Ureter (tissue), 1 donor: ENCODE measurements at places on chromosomes 6 and 20.

GRCh38 chr20:49597825-49598395 is 30.0 kb upstream of the PTGIS start:
- DNase-seq: no peak

DNA sequence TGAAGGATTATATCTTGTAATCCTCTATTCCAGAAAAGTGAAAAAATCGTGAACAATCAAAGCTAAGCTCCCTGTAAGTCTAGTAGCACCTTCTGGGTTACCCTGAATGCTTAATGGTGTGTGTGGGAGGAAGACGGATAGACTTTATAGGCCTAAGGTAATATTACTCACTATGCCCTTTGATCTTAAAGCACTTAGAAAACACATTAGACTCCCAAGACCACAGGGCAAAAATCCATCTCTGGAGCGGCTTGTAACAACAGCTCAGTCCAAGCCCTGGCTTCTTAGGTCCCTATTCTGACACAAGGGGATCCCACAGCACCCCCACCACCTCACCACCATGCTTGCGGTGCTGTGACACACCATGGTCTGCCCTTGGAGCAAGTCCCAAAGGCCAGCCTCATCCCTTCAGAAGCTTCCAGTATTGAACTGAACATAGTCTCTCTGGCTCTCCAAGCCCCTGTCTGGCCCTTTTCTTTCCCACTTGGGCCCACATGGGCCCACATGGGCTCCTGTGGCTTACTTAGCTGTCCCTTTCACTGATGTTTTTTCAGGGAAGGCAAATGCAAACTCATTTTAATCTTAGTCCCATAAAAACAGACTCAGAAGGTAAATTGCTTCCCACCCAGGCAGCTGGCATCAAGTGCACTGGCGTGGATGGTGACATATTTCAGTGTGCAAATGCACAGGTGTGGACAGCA is 28.3 kb downstream of the C6orf132 start:
- DNase-seq: no peak

DNA sequence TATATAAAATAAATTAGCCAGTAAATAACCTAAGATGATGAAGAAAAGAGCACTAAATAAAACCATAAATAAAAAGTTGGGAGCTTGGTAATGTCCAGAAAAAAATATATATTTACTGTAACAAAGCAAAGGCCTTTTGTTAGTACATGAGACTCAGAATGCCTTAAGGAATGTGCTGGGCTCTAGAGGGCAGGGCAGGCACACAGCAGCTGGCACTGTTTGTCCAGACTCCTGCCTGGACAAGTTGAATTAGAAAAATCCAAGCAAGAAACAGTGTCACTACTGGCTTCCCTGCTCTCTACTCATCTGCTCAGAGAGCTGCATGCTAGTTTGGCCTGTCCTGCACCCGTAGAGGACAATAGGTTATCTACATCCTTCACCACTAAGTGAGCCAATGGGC is 8.8 kb downstream of the DEFB129 start:
- no peak for DNase-seq

GRCh38 chr20:38167851-38168760 is 3.0 kb upstream of the TGM2 start:
- no peak for DNase-seq

- DNase-seq: no peak
These were observed 53.0 kb upstream of the AIG1 start for GRCh38 chr6:143007646-143008045.

DNA sequence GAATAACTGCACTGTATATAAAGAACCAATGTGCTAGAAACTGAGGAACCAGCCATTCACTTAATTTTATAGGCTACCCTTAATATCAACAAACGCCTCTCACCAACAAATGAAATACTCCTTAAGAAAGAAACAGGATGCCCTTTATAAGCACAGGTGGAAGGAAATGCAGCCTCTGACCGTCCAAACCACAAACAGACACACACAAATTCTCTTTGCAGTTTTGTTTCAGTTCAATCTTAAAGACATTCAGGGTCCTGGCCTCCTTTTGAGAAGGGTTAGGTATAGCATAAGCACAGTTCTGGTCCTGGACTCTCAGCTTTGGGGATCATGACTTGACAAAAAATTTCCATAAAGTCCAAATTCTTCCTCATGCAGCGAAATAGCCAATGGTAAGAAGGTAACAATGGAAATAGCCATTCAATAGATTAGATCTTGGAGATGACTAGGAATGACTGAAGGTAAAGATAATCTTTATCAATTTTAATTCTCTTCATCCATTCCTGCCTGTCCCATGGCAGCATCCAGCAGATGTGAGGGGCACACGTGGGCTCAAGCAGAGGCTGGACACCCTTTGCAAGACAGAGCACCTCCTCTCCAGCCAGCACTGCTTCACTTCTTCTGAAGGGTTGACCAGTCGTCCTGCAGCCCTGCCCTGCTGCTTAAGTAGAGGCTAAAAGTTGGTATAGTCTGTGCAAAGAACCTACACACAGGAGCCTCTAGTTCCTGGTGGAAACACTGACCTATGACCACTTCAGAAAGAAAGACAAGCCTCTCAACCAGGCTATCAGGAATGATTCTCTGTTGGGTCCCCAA is 123.9 kb downstream of the CD83 start:
- no peak for DNase-seq

- peak; percentile 57 for DNase-seq
These were observed 575 bp downstream of the WTAP start for GRCh38 chr6:159727717-159728445.

GRCh38 chr6:139939189-139939979 is 564.9 kb upstream of the CITED2 start:
- no peak for DNase-seq

DNA sequence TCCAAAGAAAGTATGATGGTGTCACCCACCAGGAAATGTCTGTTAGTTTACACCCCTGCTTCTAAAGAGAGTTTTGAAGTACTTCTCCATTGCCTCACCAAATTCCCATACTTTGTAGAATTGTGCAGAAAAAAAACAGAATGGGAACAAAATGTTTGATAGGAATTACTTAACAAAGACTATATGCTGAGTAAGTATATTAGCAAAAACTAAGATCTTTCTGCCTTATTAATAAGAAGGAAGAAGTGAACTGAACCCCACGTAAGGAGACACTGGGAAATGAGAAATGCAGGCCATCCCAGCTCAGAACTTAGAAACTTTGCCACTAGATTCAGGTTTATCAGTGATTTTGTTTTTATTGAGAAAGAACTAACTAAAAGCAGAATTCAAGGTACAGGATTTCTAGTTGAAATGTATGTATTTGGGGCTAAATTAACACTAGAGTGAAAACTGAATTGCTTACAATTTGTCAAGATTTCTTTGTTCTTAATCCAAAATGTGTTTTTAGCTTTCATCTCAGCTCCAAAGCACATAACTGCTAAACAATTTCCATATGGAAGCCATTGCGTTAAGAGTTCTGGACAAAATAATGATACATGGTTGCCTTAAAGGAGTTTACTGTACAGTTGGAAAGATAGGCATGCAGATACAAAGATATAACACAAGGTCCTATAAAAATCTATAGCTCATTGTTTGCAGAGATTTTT is 102.7 kb upstream of the BMP5 start:
- DNase-seq: no peak

DNA sequence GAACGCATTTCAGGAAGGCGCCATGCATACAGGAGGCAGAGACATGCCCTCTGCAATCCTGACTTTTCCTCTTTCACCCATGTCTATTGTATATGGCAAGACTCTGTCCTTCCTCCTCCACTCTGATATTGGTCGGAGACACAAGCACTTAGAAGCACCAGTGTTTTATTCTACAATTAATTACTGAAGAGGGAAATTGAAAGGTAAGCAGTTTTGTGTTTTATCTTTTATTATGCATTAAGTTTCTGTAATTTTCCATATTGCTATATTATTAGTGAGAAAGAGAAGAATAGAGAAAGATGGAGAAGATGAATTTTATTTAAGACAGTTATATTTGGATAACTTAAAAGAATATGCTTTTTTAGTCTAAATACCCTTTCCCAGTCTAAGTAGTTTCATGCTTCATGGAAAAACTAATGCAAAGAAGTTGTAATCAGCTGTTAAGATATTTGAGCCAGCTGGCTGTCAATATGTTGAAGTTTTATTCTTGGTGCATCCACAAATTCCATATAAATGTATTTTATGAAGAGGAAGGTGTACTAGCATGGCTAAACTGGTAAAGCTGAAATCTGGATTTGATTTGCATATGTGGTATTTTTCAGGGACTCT is 13.6 kb downstream of the ARID1B start:
- no peak for DNase-seq

GRCh38 chr6:7189101-7189758 is 81.5 kb downstream of the RREB1 start:
- no peak for DNase-seq

GRCh38 chr6:15386110-15386755 is 140.4 kb downstream of the JARID2 start:
- DNase-seq: no peak

DNA sequence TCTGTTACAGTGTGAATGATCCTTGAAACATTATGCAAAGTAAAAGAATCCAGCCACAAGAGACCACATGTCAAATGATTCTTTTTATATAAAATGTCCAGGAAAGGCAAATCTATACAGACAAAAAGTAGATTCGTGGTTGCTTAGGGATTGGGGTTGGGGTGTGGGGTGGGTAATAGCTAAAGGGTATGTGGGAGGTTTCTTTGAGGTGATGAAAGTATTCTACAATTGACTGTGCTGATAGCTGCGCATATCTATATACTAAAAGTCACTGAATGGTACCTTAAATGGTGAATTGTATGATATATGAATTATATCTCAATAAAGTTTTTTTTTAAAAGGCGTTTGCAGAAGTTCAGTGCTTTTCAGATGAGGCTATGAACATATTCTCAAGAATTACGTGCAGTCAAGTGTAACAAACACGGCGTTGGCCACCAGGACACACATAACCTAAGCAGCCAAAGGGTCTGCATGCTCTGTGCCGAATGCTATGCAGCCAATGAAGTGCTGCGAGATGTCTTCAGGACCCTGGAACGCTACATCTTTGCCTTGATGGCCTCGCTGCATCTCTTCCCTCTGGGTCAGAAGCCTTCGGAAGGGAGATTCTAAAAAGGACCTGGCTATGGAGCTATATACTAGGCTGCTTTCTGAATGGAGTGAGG is 96.9 kb downstream of the SCML4 start:
- no peak for DNase-seq

- no peak for DNase-seq
These were observed 23.7 kb downstream of the EZR start for GRCh38 chr6:158795516-158795915.

GRCh38 chr20:42150230-42150629 is 532.1 kb upstream of the CHD6 start:
- DNase-seq: no peak

DNA sequence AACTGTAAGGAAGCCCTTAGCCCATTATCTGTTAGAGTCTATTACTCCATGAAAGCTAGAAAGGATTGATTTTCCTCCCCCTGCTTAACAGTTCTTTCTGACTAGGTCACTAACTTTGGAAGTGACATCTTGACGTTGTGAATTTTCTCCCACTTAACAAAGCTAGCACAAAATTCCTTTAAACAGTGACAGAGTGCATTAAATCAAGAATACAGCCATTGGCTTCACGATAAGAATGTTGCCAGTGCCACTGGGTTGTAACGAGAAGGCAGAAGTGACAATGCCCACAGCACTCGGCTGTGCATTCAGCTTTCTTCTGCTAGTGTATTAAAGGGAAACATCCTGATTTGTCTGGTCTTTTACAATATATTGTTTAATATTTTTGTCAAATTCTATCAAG is 182.7 kb upstream of the DTNBP1 start:
- no peak for DNase-seq

- no peak for DNase-seq
These were observed 630 bp downstream of the PPP1R3G start for GRCh38 chr6:5085648-5086293.

DNA sequence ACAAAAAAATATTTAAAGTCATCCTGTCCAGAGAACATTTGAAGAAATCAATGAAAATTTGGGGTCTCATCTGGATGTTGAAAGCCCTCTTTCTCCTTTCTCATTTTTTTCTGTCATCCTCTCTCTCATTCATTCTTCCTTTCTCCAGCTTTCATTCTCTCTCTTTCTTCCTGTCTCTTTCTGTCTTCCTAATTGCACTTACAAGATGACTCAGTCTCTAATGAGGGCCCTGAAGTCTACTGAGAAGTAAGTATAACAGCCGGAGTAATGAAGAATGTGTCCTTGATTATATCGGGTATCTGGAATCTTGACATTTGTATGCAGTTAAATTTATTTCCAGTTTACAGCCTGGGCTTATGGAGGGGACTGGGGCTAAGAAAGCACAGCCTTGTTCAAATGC is 232.2 kb upstream of the SULF2 start:
- no peak for DNase-seq

- no peak for DNase-seq
These were observed 135.1 kb upstream of the MYLIP start for GRCh38 chr6:15993716-15994228.

DNA sequence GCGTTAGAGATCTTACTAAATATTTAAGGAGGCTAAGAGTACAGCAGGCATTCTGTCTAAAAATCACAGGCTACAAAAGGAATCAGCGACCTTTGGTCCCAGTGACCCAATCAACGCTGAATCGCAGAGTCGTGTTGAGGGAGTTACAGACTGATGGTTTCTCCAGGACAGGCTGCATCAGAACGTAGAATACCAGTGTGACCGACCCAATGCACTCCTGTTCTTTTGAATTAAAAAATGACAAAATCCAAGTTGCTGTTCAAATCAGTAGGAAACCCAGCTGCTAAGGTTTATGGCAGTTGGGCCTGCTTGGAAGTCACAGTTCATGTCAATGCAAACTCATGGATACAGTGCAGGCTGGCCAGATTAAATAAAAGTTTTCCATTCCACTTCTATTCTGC is 155.8 kb upstream of the AFDN start:
- no peak for DNase-seq

DNA sequence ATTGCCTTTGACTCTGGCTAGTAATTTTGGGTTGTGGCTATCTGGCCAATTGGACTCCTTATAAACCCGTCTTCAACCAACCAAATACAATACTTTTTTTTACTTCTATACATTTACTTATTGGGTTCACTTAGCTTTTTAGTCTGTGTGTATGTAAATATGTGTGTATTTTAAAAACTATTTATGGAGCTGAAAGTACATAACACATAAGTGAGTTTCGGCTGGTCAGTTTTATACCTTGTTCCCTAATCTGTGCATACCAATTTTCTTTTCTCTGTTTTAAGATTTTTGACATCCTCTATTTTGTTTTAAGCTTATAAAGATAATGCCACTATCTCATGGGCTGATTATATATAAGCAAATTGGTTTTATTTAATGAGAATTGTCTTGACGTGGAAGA is 129.5 kb downstream of the LRRC1 start:
- no peak for DNase-seq

GRCh38 chr6:102662851-102663250 is 1269.3 kb downstream of the GRIK2 start:
- DNase-seq: no peak
